ENCODE measurements at places on chromosomes 6 and 20.

- DNase-seq: peak; percentile 85
Observed at GRCh38 chr6:107698146-107698545, 126.0 kb downstream of the SCML4 start.

GRCh38 chr6:37540390-37540789 is 40.7 kb upstream of the CCDC167 start:
- DNase-seq: no peak

GRCh38 chr6:110625883-110626282 is 149.5 kb upstream of the SLC22A16 start:
- DNase-seq: peak; percentile 31

- DNase-seq: no peak
Observed at GRCh38 chr20:41364967-41365765, 1.5 kb downstream of the EMILIN3 start.

- no peak for DNase-seq
Observed at GRCh38 chr20:59004763-59005522, 2.1 kb downstream of the CTSZ start.

GRCh38 chr6:43758617-43759050 is 11.4 kb upstream of the VEGFA start:
- no peak for DNase-seq

- no peak for DNase-seq
Observed at GRCh38 chr6:132131351-132131750, 180.2 kb upstream of the CCN2 start.
